ENCODE measurements at places on chromosomes 5 and 9.

GRCh38 chr9:111095441-111095840 is 57.2 kb upstream of the LPAR1 start:
- DNase-seq = no peak

DNA sequence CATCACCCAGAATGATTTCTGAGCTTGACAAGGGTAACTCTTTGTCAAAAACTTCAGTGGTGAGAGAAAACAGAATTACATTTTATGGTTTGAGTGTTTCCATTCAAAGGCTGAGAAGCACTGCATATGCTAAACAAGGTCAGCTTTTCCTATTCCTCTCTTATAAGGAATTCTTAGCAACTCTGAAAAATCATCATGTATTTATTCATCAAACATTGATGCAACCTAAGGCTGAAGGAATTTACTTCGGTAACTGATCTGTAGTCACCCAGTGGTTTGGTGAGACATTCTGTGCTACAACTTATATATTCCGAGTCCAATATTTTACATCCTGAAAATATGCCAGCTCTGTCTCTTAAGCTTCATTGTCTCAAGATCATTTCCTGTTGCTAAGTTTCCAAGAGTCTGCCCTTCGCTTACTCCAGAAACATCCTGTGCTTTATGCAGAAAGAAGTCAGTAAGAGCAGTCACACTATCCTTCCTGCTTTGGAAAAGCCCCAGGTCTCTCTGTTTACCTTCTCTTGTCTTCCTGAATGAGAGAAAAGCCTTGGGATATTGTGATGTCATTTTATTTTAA is 176.6 kb upstream of the TBCA start:
- DNase-seq = no peak

- no peak for DNase-seq
These were observed 419.8 kb downstream of the CETN3 start for GRCh38 chr5:89989776-89990175.

DNA sequence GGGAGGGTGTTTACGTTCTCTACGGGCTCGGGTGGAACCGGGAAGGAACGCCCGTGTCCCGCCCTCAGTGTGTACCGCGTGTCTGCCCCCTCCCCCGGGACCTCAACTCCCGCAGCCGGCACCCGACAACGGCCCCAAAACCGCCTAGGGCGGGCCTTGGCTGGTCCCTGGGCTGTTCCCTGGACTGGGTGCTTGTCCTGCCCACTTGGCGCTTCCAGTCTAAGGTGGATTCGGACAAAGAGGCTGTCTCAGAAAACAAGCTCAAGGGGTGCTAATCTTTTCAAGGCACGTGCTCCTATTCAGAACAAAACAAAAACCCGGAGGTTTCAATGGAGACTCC is 379 bp upstream of the CLK4 start:
- DNase-seq = no peak

- DNase-seq = no peak
These were observed 56.1 kb downstream of the KIAA1958 start for GRCh38 chr9:112542593-112543292.

DNA sequence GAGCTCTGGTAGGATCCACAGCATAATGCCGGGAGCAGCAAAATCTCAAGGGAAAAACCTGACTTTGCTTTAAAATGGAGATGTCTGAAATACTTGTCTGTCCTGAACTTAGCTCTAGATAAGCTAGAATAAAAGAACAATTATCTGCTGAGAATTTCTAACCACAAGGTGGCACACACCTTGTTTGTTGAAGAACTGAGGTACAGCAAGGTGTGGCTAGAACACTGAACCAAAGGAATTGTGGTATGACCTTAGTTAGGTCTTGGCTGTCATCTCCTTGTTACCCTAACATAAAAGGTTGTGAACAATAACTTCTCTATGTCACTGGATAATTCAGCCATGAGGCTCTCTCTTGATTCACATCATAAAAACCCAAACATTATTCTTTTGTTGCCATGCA is 72.3 kb upstream of the ANXA1 start:
- no peak for DNase-seq

- no peak for DNase-seq
These were observed 14.2 kb downstream of the LPCAT1 start for GRCh38 chr5:1509346-1510085.

DNA sequence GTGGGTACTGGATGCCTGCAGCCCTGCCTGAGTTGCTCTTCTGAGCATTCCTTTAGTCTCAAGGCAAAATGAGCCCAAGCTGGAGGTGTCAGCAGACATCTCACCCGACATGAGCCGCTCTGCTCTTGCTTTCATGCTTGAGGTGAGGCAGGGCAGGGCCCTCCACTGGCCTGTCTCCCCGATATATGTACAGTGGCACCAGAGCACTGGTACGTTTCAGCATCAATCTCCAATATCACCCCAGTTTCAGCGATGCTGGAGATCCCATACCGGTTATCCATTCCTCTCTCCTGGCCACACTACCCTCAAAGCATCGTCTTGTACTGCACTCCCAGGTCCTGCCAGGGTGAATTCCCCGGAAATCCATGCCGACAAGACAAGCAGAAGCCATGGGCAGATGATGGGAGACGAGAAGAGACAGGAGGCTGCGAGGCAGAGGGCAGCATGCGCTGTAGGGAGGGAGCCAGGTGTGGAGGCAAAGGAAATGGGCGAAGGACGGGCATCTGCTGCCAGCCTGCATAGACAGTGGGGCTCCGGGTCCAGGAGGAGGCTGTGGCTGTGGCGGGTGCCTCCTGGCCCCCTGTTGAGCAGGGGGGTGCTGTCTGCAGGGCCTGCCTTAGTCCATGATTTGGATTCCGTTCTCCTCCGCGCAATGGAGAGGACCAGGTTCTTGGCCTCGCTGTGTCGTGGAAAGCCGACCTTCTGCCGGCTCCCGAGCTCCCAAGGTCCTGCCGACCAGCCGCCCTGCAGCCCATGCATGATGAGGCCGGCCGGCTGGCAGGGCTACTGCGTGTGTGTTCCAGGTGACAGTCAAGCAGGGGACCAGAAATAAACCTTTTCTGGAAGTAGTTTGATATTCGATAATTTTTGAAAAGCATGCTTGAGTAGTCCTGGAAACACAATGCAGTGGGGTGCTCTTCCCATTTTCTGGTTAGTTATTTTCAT is 152.2 kb upstream of the IRX2 start:
- no peak for DNase-seq
